ENCODE measurements at places on chromosomes 6 and 20.

- no peak for ATAC-seq
Measured at GRCh38 chr6:124560873-124561567, 401.2 kb upstream of the RNF217 start.

DNA sequence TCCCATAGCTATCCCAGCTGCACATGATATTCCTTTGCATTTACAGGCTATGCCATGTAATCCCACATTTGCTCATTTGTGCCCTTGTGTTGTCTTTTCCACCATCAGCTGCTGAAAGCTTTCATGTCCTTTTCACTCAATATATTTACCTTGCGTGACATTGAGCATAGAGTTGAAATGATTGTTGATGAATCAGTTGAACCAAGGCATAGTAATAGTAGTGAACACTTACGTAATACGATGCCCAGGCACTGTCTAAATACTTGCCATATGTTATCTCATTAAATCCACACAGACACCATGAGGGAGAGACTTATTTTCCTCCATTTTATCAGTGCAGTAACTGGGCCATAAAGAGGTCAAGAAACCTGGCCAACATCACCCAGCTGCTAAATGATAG lies 13.1 kb downstream of the RNF8 start:
- ATAC-seq: no peak

- no peak for ATAC-seq
Measured at GRCh38 chr20:3014179-3014578, 29.2 kb upstream of the GNRH2 start.

DNA sequence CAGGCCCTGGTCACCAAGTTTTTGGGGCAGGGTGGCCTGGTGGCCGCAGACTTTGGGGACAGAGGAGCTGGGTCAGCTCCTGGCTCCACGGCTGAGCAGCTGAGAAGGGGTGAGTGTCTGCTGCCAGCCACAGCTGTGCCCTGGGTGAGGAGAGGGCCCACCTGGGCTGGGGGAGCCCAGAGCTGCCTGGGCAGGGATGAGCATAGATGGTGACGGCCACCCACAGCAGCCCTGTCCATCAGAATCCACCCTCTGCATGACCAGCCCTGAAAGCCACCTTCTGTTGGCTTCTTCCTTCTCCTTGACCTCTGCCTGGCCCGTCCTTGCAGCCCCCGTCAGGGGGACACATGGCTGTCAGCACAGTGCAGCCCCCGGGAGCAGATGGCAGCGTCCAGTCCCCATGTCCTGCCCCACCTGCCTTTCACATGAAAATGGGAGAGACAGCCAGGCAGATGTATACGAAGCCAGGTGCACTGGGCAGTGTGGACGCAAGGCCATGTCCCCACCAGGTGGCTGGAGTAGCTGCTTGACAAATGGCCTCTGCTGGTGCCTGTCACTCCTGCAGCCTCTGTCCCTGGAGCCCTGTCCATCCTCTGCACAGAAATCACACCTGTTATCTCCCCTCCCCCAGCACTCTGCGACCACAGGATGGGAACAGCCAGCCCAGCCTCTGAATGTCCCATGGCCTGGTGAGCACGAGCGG lies 220.8 kb downstream of the PREX1 start:
- ATAC-seq: no peak

GRCh38 chr20:22394583-22394982 lies 189.8 kb downstream of the FOXA2 start:
- ATAC-seq: no peak

DNA sequence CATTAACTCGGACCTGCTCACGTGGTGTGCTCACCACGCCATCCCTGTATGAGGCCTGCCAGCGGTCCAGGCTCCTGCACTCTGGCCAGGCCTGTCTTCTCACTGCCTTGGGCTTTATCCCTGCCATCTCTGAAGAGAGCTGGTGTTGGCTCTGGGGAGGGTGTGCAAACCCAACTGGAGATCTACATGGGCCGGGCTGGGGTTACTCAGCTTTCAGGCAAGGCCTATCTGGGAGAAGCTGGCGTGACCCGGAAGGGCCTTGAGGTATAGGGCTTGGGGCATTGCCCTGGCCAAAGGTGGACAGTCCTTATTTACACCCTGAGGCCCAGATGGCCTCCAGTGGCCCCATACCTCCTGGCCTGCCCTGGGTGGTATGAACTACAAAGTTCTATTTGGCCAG lies 5.0 kb downstream of the SLC29A1 start:
- ATAC-seq: no peak

DNA sequence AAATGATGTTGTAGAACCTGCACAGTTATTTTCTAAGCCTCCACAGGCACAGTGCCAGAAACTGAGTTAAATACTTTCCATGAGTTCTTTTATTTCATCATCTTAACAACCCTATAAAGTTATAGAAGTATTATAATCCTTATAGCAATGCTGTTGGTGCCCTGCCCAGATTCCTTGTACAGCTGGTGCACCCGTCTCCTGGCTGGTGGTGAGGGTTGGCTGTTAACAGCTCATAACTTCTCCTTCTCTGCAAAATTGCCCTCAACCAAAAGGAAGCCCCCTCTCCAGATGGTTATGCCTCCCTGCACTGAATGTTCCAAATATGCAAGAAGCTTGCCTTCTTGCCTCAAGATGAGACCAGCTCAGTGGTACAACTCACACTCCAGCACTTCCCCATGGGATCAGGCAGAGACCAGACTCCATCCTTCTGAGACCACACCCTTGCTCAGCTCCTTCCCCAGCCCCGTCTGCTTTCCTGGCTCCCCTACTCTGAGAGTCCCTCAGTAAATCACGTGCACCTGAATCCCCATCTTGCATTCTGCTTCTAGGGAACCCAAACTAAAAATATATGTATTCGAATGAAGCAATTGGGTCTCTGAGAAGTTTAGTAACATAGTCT lies 304.4 kb upstream of the PLCB4 start:
- ATAC-seq: no peak

DNA sequence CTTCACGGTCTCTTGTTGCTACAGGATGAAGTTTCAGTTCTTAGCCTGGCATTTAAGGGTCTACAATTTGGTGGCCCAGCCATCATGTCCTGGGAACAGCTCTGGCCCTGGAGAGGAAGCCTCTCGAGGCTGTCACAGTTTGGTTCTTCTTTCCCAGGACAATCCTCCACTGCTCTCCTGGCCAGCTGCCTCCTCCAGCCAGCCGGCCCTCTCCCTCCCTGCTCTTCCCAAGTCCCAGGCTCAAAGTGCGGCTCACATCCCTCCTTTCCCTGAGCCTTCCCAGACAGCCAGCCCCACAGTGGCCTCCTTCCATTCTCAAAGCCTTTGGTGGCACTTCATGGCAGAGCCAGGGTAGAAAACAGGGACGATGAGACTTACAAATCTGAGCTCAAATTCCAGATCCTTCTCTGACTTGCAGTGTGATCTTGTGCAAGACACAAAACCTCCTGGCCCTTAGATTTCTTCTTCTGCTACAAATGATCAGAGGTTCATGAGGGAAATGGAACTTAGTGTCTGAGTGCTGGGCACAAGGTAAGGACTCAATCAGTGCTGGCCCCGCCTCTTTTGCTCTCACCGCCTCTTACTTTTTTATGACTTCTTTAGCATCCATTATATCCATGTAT lies 223.8 kb upstream of the ECI2 start:
- ATAC-seq: no peak

- no peak for ATAC-seq
Measured at GRCh38 chr6:6599468-6599873, 11.0 kb downstream of the LY86 start.
